ENCODE measurements at places on chromosomes 5 and 9. TPM values are rescaled to one million over a fixed set of nuclear protein-coding genes. Genes with fewer than 3 reads are reported as not detected.

WDR31 gene
- total RNA-seq: 1.3 TPM

CCDC192 gene
- not detected for total RNA-seq

OTULINL gene
- 3.4 TPM for total RNA-seq

STK32A gene
- total RNA-seq: 0.22 TPM

PCDHGA12 gene
- 21.5 TPM for total RNA-seq

TTC16 gene
- total RNA-seq: 0.11 TPM

IFNA2 gene
- total RNA-seq: not detected

WDR38 gene
- total RNA-seq: not detected

PCDHA2 gene
- under 0.01 TPM for total RNA-seq

XRCC4 gene
- 11.0 TPM for total RNA-seq

TIMD4 gene
- total RNA-seq: not detected

ZNF367 gene
- total RNA-seq: 3.9 TPM

PTPRD gene
- total RNA-seq: 8.9 TPM

ZNF618 gene
- total RNA-seq: 11.4 TPM

FOXD4L3 gene
- not detected for total RNA-seq

DNM1 gene
- total RNA-seq: 20.7 TPM

KIF27 gene
- total RNA-seq: 4.3 TPM

SMIM32 gene
- total RNA-seq: not detected

DMRT2 gene
- total RNA-seq: 0.62 TPM

ERAP2 gene
- total RNA-seq: 50.8 TPM

RLN1 gene
- total RNA-seq: not detected

GABRA6 gene
- not detected for total RNA-seq

TNIP1 gene
- 48.4 TPM for total RNA-seq

TNC gene
- 364 TPM for total RNA-seq

SLC25A48 gene
- not detected for total RNA-seq

CRHBP gene
- total RNA-seq: 0.25 TPM

ACTBL2 gene
- total RNA-seq: 0.11 TPM

TLR4 gene
- total RNA-seq: 2.5 TPM

TXNDC8 gene
- total RNA-seq: not detected

RGS14 gene
- 7.4 TPM for total RNA-seq

C5orf24 gene
- 42.4 TPM for total RNA-seq

SLC6A18 gene
- total RNA-seq: not detected

C9orf72 gene
- 11.0 TPM for total RNA-seq

IFNA21 gene
- total RNA-seq: not detected

ANKRD55 gene
- total RNA-seq: not detected

POLR1E gene
- total RNA-seq: 55.8 TPM

FUT7 gene
- total RNA-seq: not detected

CCDC171 gene
- total RNA-seq: 4.5 TPM

C1QTNF3 gene
- total RNA-seq: 1.4 TPM

OXCT1 gene
- total RNA-seq: 66.0 TPM

GADD45G gene
- 0.66 TPM for total RNA-seq

OBP2B gene
- total RNA-seq: not detected

BRD8 gene
- total RNA-seq: 35.9 TPM

PCDHGA6 gene
- 3.2 TPM for total RNA-seq

Measured in uterine smooth muscle cell (primary cell).